ENCODE measurements at places on chromosomes 5 and 9.

DNA sequence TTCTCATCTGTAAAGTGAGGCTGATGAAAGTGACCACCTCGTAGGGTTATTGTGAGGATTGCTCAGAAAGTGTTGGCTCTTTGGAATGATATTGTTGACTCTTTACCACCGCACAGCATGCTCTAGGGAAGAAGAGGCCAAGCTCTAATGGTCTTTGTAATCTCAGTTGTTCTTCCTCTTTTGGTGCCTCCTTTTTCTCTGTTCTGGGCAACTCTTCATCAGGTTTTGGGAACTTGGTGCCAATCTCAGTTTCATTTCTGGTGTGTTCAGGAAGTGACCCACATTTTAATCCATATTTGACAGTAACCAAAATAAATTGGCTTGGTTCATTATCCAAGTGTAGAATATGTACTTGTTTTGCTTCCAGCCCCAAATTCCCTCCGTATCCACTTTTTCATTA, 25.1 kb downstream of the ARHGAP26 start:
- no peak overlapping the region for H3K27ac ChIP-seq
- no peaks in the 10 kb centered on the region for H3K36me3 ChIP-seq
- no peak overlapping the region for H3K4me3 ChIP-seq
- H3K4me1 ChIP-seq = peaks cover 6% of the 10 kb centered on the region

DNA sequence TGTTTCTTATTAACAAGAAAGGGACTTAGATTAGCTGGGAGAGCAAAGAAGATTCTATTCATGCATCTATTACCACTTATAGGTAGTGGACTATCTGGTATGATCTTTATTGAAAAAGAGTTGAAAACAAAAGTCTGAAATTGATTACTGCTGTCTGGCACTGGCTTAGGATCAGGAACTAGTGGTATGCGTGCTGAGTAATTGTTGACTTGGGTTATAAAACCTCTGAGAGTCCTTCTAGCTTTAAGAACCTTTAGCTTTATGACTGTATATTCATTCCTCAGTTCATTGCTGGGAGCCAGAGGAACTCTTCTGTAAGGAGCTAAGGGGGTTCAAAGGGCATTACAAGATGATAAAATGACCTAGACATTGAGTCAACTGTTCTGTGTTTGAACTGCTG, 7.6 kb downstream of the SLC1A1 start:
- peak overlapping the region; percentile 15 for H3K4me3 ChIP-seq
- DNase-seq = peak; percentile 82
- peaks cover 23% of the 10 kb centered on the region for H3K4me1 ChIP-seq
- H3K27ac ChIP-seq = peak overlapping the region; percentile 66
- no peaks in the 10 kb centered on the region for H3K36me3 ChIP-seq
- no peaks in the 10 kb centered on the region for H3K27me3 ChIP-seq

DNA sequence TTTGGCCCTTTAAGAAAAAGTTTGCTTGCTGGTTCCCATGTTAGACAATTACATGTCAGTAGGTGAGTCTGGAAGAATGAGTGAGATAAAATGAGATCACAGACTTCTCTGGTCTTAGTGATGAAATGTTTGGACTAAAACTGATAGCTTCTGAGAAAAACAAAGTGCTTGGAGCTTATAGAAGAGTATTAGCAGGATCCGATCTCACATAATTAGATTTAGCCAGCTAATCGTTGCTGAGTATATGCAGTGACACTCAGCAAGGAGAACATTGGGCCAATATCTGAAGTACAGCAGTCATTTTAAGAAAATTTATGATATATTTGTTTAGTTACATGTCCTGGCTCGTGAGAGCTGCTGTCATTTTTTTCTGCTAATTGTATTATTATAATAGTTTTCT, 135.8 kb downstream of the SNCAIP start:
- H3K27me3 ChIP-seq = no peaks in the 10 kb centered on the region
- no peak overlapping the region for H3K4me3 ChIP-seq
- no peak overlapping the region for H3K27ac ChIP-seq
- H3K4me1 ChIP-seq = no peaks in the 10 kb centered on the region
- H3K36me3 ChIP-seq = no peaks in the 10 kb centered on the region

DNA sequence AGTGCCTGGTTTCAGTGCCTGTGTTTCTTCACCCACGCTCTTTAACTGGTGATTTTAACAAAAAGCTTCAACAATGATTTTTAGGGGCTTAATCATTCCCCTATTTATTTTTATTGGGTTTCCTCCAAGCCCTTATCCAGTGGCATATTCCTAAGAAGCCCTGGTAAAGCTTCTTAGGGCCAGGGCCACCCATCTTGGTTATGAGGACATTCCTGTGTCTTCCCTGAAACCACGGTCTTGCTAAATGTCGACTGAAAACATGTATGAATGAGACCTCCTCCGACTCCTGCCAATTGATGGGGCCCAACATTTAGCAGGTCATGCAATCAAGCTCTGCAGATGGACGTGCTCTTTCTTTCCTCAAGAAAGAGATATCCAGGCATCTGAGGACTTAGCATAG, 13.7 kb upstream of the CARTPT start:
- no peaks in the 10 kb centered on the region for H3K4me1 ChIP-seq
- peaks cover 34% of the 10 kb centered on the region for H3K27me3 ChIP-seq
- no peak overlapping the region for H3K27ac ChIP-seq
- H3K4me3 ChIP-seq = no peak overlapping the region
- no peaks in the 10 kb centered on the region for H3K36me3 ChIP-seq

DNA sequence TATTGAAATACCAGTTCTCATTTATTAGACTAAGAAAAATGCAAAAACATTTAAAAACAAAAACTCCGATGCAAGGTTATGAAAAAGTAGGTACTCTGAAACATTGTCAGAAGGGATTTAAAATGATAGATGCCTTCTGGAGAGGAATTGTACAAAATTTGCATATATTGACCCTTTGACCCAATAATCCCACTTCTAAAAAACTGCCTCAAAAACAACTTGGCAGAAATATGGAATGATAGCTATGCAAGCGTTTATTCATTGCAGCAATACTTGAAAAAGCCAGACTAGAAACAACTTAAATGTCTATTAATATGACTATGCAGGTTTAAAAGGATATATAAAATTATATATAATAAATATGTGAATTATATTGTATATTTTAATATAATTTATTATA, 118.4 kb downstream of the PLK2 start:
- H3K4me1 ChIP-seq = no peaks in the 10 kb centered on the region
- no peak for DNase-seq
- H3K27me3 ChIP-seq = no peaks in the 10 kb centered on the region
- no peak overlapping the region for H3K4me3 ChIP-seq
- no peaks in the 10 kb centered on the region for H3K36me3 ChIP-seq
- H3K27ac ChIP-seq = no peak overlapping the region

DNA sequence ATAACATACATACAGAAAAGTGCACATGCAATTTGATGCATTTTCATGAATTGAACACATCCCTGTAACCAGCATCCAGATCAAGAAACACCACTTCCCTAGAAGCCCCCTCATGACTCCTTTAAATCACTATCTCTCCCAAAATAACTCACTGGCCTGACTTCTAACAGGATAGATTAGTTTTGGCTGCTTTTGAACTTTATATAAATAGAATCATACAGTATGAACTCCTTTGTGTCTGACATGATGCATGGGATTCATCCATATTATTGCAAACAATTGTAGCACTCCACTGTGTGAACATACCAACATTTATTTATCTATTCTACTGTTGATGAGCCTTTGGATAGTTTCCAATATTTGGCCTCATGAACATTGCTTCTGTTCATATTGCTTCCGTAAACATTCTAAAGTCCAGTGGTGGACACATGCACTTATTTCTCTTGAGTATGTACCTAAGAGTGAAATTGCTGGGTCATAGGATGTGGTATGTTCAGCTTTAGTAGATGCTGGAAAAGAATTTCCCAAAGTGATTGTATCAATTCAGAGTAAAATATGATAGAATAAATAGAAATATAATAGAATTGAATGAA, 148.7 kb upstream of the GDNF start:
- H3K4me3 ChIP-seq = no peak overlapping the region
- H3K27ac ChIP-seq = no peak overlapping the region
- H3K36me3 ChIP-seq = no peaks in the 10 kb centered on the region
- DNase-seq = no peak
- H3K27me3 ChIP-seq = peaks cover 37% of the 10 kb centered on the region

DNA sequence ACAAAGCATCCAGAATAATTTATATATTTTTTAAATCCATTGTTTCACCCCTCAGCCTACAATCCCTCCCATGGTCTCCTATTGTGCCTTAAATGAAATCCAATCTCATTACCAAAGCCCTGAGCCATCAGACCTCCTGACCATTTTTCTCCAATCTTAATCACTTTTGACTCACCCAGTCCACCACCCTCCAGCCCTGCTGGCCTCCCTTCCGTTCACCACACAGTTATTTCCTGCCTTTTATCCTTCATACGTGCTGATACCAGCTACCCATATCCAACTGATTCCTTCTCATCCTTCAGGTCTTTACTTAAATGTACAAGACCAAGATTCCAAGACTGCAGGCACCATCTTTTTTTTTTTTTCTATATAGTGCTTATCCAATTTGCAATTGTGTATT, 1026.7 kb upstream of the DMAC1 start:
- H3K27me3 ChIP-seq = no peaks in the 10 kb centered on the region
- no peak overlapping the region for H3K27ac ChIP-seq
- no peak for DNase-seq
- no peak overlapping the region for H3K4me3 ChIP-seq
- no peaks in the 10 kb centered on the region for H3K4me1 ChIP-seq

DNA sequence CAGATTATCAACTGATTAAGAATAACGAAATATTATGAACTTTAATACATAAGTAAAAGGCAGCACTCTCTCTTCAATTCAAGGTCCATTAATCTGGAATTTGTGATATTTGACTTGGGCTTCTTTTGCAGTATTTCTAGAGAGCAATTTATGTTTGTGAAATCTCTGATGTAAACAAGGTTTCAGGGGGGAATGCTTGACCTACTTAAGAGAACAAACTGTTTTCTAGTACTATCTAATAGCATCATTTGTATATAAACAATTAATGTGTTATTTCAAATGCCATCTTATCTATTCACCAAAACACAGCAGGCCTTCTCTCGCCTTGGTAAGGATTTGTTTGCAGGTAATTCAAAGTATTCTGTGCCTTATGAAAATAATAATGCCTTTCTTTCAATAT, 103.6 kb upstream of the FST start:
- no peak overlapping the region for H3K27ac ChIP-seq
- DNase-seq = no peak
- H3K4me3 ChIP-seq = no peak overlapping the region
- H3K4me1 ChIP-seq = peaks cover 33% of the 10 kb centered on the region

All from GM23248 (cell line).